ENCODE measurements at places on chromosomes 2 and 18.

DNA sequence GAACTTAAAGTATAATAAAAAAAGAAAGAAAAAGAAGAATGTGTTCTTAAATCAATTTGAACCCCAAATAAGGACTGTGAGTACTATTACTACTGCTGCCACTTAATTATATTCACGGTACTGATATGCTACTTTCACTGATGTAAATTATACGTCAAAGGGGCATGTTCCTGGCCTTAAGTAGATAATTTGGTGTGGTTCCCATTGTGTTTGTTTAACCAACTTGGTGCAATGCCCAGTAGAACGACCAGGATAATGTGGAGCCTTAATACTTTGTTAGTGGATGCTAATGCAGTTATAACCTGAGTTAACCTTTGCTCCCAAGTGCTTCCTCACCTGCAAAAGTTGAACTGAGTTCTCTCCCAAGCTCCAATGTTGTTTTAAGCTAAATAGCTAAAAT, 142.0 kb downstream of the NR4A2 start:
- no peak for DNase-seq

- no peak for DNase-seq
Observed at GRCh38 chr18:43650426-43650825, 373.1 kb upstream of the SYT4 start.

GRCh38 chr2:46954951-46955571, 39.5 kb upstream of the MCFD2 start:
- no peak for DNase-seq

GRCh38 chr2:78940998-78941397, 84.5 kb upstream of the REG3G start:
- DNase-seq, result no peak

GRCh38 chr2:99623613-99624012, 133.8 kb upstream of the REV1 start:
- DNase-seq, result no peak

DNA sequence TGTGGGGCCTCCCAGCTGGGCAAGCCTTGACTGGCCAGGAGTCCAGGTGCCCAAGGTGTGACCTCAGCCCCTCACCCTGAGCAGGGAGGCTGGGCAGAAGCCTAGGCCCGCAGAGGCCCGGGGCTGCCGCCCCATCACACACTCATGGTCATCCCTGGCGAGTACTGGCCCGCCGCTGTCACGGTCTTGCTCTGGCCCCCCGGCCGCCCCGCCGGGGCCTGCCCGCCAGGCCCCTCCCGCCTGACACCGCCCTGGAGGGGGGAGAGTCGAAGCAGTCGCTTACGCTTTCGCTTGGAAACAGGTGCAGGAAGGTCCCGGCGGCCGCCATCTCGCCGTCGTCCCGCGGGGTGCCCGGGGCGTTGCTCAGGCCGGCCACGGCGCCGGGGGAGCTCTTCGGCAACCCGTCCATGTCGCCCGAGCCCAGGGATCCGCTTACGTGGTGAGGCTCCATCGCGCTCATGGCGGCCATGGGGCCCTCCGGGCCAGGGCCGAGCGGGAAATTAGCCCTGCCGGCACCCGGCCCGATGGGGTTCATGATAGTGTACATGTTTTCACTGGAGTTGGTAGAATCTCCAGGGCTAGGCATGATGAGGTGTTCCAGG, 26.6 kb upstream of the ANKRD62 start:
- no peak for DNase-seq

- no peak for DNase-seq
Observed at GRCh38 chr18:72194072-72194471, 350.1 kb downstream of the CBLN2 start.

GRCh38 chr2:191304939-191305875, 60.0 kb downstream of the MYO1B start:
- no peak for DNase-seq

- DNase-seq, result no peak
Observed at GRCh38 chr18:57148263-57148662, 1.4 kb downstream of the BOD1L2 start.

DNA sequence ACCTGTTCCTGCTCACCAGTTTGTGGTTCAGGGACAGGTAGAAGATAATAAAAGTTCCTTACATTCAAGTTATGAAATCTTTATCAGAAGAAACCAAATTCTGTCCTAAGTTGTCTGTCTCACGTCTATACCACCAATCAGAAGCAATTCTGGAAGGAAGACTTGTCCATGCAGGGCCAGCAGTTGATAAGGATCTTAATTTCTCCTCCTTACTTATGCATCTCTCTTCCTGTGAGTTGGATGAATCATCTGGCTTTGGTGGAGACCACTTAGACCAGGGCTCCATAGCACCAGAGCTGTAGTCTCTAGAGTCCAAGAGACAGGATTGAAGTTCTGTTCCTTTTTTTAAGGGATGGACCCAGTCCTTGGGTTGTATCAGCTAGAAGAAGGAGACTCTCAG, 106.5 kb downstream of the APOB start:
- DNase-seq, result no peak

- DNase-seq, result no peak
Observed at GRCh38 chr2:127361929-127362885, 25.6 kb downstream of the MAP3K2 start.

DNA sequence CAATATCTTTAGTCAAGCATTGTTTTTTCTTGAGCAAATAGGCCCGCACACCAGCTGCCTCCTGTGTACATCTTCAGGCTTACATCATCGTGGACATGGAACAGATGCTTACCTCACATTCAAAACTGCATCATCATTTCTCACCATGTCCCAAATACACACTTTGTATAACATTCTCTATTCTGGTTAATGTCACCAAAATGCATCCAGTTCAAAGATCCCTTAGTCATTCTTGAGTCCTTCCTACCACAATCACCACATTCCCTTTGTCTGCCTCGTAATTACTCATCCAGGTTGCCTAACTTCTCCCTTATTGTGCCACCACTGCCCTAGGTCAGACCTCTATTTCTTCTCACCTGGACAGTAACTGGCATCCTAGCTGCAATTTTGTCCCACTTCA, 373.7 kb upstream of the GALNT5 start:
- DNase-seq, result no peak

- no peak for DNase-seq
Observed at GRCh38 chr2:44889096-44889495, 52.4 kb upstream of the SIX3 start.

- no peak for DNase-seq
Observed at GRCh38 chr18:79903071-79903635, 48.3 kb downstream of the SLC66A2 start.

- DNase-seq, result peak; percentile 24
Observed at GRCh38 chr2:95074663-95075439, 46.8 kb downstream of the MRPS5 start.

DNA sequence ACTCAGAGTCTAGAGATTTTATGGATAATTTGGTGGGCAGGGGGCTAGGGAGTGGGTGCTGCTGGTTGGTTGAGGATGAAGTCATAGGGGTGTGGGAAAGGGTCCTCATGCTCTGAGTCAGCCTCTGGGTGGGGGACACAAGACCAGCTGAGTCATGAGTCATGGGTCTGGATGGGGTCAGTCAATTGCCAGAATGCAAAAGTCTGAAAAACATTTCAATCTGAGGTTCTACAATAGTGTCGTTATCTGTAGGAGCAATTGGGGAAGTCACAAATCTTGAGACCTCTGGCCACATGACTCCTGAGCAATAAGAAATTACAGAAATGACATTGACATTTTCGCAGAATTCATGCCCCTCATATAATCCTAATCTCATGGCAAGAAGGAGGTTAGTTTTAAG, 15.1 kb downstream of the NMS start:
- DNase-seq, result no peak

DNA sequence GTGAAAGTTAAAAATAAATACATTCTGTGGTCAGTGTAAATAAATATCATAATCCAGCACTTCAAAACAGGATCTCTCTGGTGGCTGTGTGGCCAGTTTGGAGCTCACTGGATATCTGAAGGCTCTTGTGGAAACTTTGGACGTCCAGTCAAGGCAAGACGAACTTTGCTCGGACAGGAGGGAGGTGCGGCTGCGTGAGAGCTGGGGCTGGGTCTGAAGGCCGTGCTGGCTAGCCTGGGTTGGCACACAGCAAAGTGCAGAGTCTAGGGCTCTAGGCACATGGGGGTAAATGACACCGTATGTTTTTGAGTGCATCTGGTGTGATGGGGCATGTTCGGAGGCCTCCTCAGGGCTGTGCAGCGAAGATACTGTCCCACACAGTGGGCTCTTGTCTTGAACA, 78.9 kb upstream of the TXNDC2 start:
- no peak for DNase-seq

GRCh38 chr2:136248242-136248641, 130.3 kb upstream of the CXCR4 start:
- no peak for DNase-seq

DNA sequence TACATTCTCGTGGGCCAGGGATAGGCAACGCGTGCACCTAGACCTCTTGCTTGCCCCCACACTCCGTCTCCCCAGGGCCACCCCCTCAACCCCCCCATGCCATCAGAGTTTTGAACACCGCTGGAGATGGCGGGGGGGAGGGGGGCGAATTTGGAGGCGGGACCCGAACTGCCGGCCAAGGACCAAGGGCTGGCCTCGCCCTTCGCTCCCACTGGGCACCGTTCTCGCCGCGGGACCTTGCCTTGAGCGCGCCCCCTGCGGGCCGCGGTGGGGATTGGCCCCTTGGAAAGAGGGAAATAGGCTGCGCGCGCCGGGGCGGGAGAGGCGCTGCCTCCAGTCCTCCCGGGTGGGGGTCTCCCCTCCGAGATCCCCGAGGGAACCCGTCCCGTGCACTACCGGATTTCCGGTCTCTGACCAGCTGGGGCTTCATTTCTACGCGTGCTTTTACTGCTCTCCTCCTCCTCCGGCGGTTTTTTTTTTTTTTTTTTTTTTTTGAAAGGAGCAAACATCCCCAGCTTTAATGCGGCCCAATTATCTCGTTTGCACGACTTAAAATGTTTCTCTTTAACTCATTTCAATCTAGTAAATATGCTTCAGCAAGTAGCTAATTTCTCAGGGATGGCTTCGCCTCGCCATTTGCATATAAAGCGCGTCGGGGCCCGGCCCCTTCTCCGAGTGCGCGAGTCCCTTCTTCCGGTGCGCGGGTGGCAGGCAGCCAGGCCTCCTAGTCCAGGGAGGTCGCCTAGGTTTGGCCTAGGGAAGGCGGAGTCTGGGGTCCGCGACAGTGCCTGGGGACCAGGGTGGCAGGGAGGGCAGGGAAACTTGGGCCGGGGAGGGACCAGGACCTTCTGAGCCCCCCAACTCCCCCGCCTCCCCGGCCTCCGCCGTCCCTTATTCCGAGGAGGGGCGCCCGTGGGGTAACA, 10.0 kb upstream of the GBX2 start:
- DNase-seq, result peak; percentile 14

GRCh38 chr18:34729264-34729663, 19.2 kb downstream of the DTNA start:
- no peak for DNase-seq

- DNase-seq, result no peak
Observed at GRCh38 chr18:45137087-45137419, 456.4 kb downstream of the SETBP1 start.

DNA sequence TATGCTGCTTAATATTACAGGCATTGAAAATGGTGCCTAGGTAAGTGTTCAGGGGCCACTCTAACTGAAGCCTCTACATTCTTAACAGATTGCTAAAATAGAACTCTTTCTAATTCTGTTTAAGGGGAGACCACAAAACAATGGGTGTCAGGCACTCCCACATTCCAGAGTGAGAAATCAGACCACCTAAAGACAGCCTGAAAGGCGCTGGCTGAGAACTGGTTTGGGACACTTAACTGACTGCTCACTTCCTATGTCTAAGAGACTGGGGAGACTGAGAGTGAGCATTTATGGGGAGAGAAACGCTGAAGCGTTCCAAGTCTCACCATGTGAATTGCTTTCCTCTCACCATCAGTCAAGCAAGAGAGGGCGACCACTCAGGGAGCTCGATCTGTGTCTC, 108.8 kb upstream of the ITGB6 start:
- DNase-seq, result no peak

GRCh38 chr2:228086561-228086960, 94.9 kb downstream of the SPHKAP start:
- no peak for DNase-seq

DNA sequence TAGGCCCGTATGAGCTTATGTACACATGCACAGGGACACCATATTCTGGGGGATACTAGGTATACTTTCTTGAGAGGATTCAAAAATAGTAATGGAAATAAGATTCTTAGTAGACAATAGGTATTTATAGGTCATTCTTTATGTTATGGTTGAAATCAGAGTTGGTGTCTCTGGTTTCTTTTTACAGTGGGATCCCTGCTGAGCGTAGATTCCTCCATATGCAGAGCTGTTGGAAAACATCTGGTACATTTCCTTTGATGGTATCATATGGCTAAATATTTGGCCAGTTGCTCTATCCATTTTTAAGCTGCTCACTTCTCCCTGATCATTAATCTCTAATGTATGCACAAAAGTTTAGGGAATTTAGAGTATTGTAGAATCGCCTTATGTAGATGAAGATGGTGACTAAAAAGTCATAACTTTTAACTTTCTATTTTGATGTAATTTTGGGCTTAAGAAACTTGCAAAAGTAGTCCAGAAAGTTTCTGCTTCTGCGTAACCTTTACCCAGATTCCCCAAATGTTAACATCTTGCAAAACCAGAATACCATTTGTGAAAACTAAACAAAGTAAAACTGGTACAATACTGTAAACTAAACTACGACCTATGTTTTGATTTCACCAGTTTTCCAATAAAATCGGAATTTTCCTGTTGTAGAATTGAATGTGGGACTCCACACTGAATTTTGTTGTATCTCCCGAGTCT, 5.4 kb downstream of the ARHGAP28 start:
- no peak for DNase-seq

DNA sequence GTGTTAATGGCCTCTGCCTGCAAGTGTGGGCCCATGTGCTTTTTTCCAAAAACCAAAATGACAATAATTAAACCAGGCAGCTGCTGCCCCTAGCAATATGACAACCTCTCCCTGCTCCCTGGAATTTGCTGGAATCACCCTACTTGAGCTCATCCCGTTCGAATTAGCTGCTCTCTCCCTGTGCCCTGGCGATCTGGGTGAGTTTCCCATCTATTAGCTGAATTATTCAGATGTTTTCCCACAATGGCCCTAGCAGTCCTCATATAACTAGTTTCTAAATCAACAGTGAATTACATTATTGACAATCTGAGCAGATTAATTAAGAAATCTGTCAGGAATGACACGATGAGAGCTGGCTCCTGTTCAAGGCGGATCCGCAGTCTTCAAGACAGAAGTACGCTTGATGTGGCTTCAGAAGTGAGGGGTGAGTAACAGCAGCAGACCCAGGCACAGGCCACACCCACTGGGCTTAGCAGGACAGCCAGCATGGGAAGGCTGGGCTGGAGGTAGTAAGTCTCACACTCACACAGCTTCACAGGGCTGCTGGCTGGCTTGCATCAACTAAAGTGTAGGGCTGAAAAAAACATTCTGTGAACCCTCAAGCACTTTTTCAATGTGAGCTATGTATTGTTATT, 366.2 kb upstream of the ID2 start:
- no peak for DNase-seq

DNA sequence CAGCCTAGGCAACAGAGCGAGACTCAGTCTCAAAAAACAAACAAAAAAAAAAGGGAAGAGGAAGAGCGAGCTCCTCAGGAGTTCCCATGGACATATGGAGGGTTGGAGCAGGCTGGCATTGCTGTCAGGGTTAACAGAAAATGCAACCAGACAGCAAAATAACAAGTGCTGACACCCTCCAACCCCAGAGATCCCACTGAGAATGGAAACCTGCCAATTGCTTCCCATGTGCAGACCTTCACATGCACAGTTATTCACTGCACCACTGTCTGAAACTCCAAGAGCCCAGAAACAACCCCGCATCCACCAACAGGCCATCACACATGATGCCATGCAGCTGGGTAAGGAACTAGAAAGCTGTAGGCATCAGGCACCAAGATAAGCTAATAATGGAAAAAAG, 43.5 kb downstream of the TFCP2L1 start:
- no peak for DNase-seq
